Suppressor macrophage (primary cell): ENCODE measurements at places on chromosomes 1 and 21.

GRCh38 chr1:63277195-63278192 is 44.9 kb upstream of the FOXD3 start:
- no peak for DNase-seq

DNA sequence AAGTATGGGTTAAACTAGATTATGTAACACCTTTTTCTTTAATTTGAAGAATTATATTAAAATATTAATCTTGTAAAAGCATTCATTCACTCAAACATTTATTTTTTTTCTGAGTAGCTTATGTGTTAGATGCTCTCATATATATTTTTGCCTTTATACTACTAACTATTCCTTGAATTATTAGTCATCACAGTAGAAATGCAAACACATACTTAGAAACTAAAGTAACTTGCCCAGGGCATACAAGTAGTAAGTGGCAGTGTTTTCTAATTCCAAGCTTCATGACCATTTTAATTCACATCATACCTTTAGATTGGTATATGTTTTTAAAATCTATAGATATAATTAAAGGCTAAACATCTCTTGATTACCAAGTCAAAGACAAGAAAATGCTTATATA is 1271.0 kb downstream of the BRINP3 start:
- no peak for DNase-seq

- DNase-seq: no peak
Observed at GRCh38 chr1:218851586-218851985, 322.1 kb upstream of the LYPLAL1 start.

- DNase-seq: no peak
Observed at GRCh38 chr1:236025836-236026235, 39.1 kb downstream of the NID1 start.

- no peak for DNase-seq
Observed at GRCh38 chr21:44324854-44325107, 14.4 kb downstream of the CFAP410 start.

DNA sequence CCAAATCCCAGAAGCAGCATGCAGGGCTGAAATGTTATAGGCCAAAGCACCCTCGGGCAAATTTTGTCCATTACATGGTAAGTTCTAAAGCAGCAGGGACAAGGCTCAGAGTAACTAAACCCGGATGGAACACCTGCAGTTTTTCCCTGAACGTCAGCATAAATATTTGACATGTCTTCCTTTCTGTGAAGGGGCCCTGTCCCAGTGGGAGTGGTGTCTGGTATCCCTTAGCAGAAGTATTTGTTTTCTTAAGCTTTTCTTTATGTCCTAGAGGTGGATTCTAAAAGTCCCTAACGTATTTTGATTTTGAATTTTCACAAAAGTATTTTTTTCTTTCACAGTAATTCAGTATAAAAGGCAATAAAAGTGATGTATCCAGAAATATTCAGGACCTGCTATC is 223.9 kb downstream of the ST6GALNAC3 start:
- DNase-seq: no peak

DNA sequence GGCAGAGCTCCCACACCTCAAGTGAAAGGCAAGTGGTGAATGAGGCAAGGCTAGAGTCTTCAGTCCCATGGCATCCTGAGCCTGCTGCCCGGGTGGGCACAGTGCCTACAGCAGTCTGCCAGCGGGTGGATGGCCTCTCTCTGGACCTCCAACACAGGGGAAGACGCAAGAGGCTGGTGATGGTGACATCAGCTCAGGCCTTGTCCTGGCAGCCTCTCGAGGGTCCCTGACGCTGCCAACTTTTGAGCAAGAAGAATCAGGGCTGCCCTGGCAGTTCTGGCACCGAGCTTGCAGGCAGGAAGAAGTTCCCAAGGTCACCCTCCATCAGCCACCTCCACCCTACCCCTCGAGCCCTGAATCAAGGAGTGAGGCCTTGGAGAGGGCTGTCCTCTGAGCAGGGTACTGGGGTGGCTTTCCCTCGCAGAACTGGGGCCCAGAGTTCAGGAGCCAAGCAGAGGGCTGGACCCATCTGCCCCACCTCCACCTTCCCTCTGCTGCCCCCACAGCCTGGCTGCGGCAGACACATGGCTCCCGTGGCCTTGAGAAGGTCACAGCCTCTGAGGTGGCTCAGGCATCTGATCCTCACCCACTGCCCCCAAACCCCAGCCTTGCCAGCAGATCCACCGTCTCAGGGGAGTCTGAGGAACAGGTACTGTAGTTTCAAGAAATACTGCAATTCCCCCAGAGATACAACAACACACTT is 5.8 kb downstream of the RAP1GAP start:
- DNase-seq: no peak

GRCh38 chr1:6207075-6207885 is 1.4 kb downstream of the RNF207 start:
- DNase-seq: no peak

DNA sequence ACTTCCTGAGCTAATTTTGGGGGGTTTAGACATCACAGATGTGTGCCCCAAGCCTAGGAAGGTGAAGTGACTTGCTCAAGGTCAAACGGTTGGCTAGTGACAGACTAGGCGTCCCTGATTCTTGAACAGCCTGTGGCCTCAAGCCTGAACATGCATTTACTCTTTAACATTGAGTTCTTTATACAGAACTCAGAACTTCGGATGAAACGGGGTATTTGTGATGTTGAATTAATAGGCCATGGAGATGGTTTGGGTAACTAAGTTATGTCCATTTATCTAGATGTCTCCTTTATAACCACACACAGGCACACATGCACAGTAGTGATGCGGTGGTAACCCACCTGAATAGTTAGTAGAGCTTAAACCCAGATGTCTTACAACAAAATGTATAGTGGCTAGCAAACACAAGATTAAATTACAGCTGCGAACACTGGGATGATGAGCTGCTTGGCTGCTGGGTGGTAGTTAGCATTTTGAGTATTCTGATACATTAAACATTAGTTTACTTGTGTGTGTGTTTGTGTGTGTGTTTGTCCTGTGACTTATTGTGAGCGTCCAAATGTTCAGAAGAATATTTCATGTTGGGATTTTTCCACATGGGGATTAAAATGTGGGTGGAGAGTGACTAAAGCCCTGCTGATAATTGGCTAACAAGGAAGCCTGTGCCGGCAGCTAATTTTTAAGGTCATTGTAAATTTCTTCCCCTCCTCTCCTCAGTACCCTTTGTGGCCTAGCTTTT is 2.3 kb downstream of the ATP1A1 start:
- peak; percentile 58 for DNase-seq

GRCh38 chr21:35641271-35642016 is 418.9 kb downstream of the SETD4 start:
- no peak for DNase-seq

DNA sequence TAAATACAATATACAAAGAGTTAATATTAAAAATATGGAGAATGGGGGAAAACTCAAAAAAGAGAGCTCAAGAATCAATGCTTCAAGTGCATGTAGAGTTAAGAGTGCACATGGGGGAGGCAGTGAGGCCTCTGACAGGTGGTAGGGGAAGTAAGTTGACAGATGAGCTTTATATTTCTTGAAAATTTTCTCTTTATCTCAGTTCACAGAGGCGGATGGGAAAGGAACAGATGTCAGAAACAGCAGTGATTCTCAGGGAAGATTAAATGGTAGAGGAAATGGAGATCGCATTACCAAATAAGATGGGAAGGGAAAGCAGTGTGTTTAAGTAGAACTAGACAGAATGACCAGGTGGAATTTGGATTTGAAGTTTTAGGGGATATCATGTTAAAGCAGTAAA is 200.1 kb upstream of the C1orf105 start:
- DNase-seq: no peak

- DNase-seq: no peak
Observed at GRCh38 chr21:27045281-27045985, 78.5 kb upstream of the ADAMTS5 start.

DNA sequence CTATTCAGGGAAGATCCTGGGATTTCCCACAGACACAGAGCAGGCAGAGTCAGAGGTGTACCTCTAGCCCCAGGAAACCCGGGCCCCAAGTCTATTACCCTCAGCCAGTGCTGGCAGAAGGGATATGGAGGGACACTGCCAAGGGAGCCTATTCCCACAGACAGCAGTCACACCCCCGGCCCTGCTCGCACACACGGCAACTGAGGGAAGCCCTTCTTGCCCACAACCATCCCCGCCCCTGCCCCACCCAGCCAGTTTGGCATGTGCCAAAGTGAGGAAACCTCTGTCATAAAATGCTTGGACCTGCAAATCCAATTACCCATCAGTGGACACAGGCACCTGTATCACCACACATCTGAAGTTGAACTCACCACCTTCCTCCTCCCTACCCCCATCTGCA is 6.5 kb downstream of the CACNA1S start:
- no peak for DNase-seq

- DNase-seq: no peak
Observed at GRCh38 chr1:6902153-6902552, 116.9 kb downstream of the CAMTA1 start.

DNA sequence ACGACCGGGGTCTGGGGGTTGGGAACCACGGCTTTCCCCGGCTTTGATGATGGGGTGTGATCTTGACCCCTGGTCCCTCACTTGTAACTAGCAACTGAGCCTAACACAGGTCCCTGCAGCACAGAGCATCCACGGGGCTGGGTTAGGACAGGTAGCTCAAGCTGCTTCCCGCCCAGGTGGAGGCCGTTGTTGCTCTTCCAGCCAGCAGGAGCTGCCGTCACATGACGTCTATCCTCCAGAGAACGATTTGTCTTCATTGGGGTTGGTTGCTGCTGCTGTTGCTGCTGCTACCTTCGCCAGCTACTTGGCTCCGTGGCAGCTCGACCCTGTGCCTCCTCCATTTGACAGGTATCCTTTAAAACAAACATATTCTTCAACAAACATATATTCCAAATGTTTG is 74.3 kb upstream of the ADAR start:
- DNase-seq: no peak

DNA sequence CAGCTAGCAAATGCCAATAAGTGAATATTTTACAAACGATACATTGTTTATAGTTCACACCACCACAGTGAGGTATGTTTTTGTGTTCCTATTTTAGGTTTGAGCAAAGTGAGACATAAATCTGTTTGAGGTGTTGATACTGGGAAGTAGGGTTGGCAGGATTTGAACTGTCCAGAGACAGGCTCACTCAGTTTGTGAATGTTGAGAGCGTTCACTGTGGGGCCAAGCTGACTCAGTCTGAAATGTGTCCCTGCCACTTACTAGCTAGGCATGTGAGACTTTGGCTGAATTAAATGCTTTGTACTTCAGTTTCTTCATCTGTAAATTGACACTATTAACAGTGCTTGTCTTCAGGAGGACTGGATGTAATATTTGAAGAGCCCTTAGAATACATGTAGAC is 35.1 kb downstream of the DIRAS3 start:
- DNase-seq: no peak

DNA sequence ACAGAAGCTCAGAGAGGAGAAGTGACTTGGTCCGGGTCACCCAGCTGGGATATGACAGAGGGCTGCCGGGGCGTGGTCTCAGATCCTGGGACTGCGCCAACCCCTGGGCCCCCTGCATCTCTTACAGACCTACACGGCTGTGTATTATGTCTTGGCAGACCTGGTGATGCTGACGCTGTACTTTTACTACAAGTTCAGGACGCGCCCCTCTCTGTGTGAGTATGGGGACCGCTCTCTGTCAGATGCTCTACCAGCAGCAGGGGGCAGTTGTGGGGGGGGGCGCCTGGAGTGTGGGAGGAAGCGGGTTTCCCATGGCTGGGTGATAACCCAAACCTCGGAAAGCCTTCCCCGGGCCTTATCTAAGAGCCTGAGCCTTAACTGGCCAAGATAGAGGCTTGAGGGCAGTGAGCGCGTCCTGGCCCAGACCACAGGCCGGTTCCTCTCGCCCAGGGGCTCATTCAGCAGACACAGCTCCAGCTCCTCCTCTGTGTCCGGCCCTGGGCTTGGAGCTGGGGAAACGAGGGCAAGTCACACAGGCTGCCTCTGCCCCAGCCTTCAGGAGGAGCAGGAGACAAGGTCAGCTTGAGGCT is 13.3 kb downstream of the SLC66A1 start:
- DNase-seq: no peak

DNA sequence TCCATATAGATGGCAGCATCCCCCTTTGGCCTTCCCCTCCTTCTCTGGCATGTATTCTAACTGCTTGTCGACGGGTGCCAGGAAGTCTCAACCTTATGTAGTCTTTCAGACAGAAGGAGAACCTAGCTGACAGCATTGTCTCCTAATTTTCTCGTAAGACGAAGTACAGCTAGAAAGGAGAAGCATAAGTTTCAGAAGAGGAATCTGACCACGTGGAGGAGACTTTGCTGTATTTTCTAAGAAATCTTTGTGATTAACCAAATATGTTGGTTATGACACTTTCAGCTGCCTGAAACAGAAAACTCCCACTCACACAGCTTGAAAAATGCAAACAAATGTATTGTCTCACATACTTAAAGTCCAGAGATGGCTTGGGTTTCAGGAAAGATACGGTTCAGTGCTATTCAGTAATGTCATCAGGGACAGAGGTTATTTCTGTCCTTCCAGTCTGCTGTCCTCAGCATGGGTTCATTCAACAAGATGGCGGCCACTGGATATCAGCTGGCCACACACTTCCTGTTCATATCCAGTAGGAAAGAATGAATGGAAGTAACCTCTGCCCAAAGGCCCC is 109.5 kb upstream of the ZNF648 start:
- DNase-seq: peak; percentile 92

GRCh38 chr1:51313961-51314777 is 16.2 kb downstream of the TTC39A start:
- peak; percentile 26 for DNase-seq

GRCh38 chr1:70874818-70875217 is 172.8 kb downstream of the PTGER3 start:
- DNase-seq: no peak

DNA sequence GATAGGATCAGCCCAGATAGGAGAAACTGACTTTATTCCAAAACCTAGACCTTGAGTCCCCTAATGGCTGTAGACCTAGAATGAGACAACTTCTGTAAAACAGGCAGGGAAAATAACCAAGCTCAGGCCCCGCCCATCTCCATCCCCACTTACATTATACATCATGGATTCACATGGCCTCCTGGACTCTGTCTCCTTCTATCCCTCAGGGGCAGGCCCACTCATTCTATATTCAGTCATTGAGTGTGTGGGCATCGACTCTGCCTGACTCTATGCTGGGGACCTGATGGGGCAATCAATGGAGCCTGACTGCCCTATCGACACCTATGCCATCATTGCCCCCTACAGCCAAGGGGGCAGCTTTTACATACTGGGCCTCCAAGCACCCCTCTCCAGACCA is 6.4 kb downstream of the AVPR1B start:
- no peak for DNase-seq

DNA sequence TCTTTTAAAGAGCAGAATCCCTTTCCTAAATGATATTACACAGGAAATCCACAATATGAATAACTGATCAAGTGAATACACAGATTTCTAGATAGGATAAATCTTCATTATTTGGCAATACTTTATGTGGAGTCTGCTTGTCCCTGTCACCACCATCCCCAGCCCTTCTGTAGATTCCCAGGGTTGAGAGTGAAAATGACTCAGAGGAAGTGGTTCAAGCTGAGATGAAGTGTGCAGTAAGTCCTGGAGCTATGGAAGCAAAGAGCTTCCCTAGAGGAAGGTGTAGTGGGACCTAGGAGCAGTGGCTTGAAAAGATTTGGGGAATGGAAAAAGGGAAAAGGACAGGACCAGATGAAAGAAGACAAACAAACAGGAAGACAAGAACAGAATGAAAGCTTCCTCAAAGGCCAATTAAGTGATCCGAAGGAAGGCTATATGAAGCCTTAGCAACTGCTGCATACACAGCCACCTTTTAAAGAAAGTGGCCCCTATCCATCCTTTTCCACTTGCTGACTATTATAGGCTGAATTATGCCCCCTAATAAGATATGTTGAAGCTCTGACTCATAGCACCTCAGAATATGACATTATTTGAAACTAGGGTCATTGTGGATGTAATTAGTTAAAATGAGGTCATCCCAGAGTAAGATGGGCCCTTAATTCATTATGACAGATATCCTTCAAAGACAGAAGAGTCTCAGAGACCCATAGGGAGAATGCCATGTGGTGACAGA is 96.5 kb upstream of the CAMK1G start:
- DNase-seq: no peak
